ENCODE measurements at places on chromosomes 3 and 15. TPM values are rescaled to one million over a fixed set of nuclear protein-coding genes. Genes with fewer than 3 reads are reported as not detected.

ITPKA gene
- 0.49 TPM for total RNA-seq

CCK gene
- not detected for total RNA-seq

DGKG gene
- 0.72 TPM for total RNA-seq

TTC21A gene
- total RNA-seq = 0.90 TPM

THPO gene
- total RNA-seq = not detected

GOLGA8O gene
- 0.18 TPM for total RNA-seq

GOLGA8M gene
- total RNA-seq = not detected

LTF gene
- under 0.01 TPM for total RNA-seq

GALNT15 gene
- total RNA-seq = 13.4 TPM

OXTR gene
- total RNA-seq = 2.5 TPM

FOXL2 gene
- not detected for total RNA-seq

COL6A6 gene
- 0.18 TPM for total RNA-seq

ISLR2 gene
- total RNA-seq = not detected

ROPN1B gene
- not detected for total RNA-seq

AHSG gene
- total RNA-seq = not detected

SEMA3F gene
- total RNA-seq = 6.5 TPM

CLDN1 gene
- 0.32 TPM for total RNA-seq

LRRN1 gene
- total RNA-seq = not detected

CNTN4 gene
- total RNA-seq = not detected

ZBTB11 gene
- total RNA-seq = 11.2 TPM

ZKSCAN7 gene
- 5.8 TPM for total RNA-seq

INAFM2 gene
- total RNA-seq = 16.8 TPM

SENP8 gene
- total RNA-seq = 1.5 TPM

CCDC13 gene
- total RNA-seq = not detected

DZIP1L gene
- total RNA-seq = 3.9 TPM

IGSF11 gene
- not detected for total RNA-seq

CYP1A2 gene
- total RNA-seq = not detected

CRABP1 gene
- total RNA-seq = not detected

CMTM8 gene
- total RNA-seq = 1.8 TPM

CCRL2 gene
- 3.6 TPM for total RNA-seq

WDR72 gene
- total RNA-seq = not detected

PIF1 gene
- 5.8 TPM for total RNA-seq

TRPM1 gene
- total RNA-seq = not detected

KY gene
- not detected for total RNA-seq

MUC20 gene
- 1.3 TPM for total RNA-seq

DPPA4 gene
- not detected for total RNA-seq
